ENCODE measurements at places on chromosomes 16 and 17. TPM values are rescaled to one million over a fixed set of nuclear protein-coding genes. Genes with fewer than 3 reads are reported as not detected.

DNA sequence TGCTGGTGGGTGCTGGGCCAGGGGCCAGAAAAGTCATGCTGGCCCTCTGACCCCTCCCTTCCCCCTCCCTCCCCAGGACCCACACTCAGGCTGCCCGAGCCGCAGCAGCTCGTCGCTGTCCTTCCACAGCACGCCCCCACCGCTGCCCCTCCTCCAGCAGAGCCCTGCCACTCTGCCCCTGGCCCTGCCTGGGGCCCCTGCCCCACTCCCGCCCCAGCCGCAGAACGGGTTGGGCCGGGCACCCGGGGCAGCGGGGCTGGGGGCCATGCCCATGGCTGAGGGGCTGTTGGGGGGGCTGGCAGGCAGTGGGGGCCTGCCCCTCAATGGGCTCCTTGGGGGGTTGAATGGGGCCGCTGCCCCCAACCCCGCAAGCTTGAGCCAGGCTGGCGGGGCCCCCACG lies 8.3 kb upstream of the CISD3 start:
- no peak for DNase-seq

- no peak for DNase-seq
These were observed 10.6 kb upstream of the SRCIN1 start for GRCh38 chr17:38616361-38616760.

- DNase-seq: no peak
These were observed 1.5 kb upstream of the DYNC1LI2 start for GRCh38 chr16:66752958-66753357.

- DNase-seq: no peak
These were observed 6.4 kb downstream of the ITGAL start for GRCh38 chr16:30478766-30479478.

DNA sequence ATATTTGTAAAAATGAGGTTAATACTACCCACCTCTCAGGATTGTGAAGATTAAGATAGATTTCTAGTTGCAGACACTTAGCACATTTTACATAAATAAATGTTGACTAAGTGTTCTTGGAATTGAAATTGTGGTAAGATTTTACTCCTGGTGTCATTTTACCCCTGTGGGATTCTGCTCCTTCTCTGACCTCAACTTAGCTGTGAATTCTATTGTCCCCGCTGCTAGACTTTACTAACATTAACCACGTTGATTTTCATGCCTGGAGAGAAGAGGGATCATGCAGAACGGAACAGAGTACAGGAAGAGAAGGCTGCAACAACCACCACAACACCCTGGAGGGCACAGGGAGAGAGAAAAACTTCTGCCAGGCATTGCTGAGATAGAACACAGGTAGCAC lies 2.1 kb upstream of the TOM1L1 start:
- DNase-seq: no peak

DNA sequence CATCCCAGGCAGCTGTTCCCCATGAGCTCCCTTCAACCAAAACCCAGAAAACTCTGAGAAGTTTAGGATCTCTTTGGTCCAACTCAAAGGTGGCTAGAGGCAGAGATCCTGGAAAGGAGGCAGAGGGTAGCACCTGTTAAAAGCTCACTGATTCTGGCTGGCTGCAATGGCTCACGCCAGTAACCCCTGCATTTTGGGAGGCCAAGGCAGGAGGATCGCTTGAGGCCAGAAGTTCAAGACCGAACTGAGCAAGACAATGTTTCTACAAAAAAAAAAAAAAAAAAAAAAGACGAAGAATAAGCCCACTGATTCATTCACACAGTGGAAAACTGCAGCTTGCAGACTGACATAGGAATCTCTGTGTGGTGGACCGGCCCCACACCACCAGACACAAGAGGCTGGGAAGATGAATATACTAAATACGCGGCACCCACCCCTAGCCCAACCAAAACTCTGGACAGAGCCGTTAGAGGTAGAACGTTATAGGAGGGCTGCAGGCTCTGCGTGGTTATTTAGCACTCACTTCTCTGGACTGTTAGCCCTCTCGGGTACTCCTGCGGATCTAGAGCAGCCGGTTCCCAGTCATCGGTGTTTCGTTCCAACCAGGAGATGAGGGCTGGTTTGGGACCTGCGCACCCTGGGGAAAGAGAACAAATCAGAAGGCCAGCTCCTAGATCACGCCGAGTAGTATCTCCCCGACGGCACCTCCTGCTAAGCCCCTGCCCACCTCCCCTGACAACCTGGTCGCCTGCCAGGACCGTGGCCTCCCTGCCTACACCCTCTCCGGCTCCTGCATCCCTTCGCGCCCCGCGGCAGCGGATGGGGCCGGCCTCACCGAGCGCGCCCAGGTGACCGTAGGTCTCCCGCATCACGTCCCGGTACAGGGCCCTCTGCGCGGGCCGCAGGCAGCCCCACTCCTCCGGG lies 925 bp downstream of the ZNF689 start:
- peak; percentile 60 for DNase-seq

GRCh38 chr16:48049847-48050246 lies 105.9 kb downstream of the ABCC12 start:
- no peak for DNase-seq

DNA sequence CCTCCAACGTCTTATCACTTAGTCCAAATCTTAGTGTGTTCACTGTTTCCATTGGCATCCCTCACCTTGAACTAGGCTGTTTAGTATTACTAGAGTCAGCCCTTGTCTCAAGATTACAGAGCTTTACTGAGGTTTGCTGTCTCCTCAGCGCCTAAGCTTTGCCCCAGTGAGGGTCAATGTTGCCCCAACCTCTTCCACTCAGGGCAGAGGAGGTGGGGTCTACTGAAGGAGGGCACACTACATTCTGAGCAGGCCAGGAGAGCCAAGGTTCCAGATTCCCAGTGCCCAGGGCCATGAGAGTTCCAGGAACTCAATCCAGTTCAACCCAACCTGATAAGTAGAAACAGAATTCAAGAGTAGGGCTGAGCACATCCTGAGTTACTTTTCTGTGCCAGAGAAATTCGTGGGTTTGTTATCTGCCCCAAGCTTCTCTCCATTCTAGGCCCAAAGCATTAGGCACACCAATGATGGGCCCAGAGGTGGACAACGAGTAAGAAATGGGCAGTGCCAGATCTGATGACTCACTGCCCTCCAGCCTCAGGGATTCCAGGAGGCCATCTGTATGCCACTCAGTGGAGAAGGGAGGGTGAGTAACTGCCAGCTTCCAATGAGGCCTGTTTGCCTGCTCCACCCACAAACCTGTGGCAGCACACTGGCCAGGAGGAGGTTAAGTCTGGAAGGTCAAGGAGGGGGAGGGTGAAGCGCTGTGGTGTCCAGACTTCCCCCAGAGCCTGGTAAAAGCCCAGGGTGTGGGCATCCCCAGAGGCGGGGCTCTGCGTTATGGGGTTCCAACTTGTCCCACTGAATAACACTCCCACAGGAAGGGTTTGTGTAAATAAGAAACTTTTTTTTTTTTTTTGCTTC lies 8.2 kb downstream of the TUBG2 start:
- peak; percentile 76 for DNase-seq

GRCh38 chr16:88939972-88940861 lies 36.8 kb downstream of the CBFA2T3 start:
- DNase-seq: no peak

- DNase-seq: no peak
These were observed 9.5 kb upstream of the CCL17 start for GRCh38 chr16:57395026-57395425.

DNA sequence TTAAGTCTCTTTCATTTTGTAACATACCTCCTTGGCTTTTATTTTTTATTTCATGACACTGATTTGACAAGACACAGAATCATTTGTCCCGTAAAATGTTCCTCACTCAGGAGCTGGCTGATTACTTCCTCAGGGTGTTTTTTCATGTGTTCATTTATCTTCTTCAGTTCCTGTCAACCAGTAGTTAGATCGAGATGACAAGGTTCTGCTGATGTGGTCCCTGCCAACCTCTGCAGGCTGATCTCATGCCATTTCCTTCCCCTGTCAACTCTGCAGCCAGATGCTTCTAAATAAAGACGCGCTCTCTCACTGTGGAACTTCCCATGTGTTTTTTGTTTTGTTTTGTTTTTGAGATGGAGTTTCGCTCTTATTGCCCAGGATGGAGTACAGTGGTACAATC lies 8.1 kb upstream of the CXCL16 start:
- no peak for DNase-seq

DNA sequence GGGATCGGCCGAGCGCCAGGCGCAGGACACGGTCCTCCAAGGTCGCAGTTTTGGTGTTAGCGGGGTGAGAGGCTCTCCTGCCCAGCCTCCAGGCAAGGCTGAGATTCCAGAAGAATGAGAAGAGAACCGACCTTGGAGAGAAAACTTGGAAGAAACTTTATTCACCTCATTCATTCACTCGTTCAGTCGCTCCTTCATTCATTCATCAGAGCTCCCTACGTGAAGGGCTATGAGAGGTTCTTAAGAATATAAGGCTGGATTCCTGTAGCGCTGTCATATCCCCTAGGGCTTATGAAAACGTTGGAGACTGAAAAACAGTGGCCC lies 991 bp upstream of the MYH10 start:
- DNase-seq: no peak

DNA sequence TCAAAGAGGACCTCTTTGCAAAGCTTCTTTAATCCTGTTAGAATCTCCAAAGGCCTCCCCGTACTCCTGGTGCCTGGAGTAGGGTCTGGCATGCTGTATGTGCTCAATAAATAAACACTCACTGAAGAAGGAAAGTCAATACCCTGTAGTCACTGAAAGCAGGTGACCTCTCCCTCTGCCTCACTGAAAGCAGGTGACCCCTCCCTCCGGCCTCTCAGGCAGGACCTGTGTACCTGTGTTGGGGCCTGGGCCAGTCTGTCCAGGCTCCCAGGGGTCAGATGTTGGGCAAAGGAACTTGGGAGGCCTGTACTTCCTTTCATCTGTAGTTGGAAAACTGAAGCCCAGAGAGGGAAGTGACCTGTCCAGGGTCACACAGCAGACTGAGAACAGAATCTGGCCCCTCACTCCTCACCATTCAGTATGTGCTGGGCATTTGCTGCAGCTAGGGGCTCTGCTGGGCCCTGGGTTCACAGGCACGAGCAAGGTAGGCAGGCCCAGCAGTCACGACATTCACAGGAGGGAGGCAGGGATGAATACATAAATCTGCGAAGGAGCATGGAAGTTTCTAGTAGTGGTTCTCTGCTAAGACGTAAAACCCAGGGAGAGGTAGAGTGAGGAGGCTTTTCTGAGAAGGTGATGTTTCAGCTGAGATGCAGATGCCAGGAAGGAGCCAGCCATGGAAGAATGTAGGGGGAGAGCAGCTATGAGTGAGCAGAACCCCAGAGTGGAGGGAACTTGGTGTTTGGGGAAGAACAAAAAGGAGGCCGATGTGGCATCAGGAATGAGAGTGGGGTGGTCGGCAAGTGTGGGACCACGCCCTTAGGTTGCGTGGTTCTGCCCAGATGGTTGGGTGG lies 64.0 kb downstream of the NKD1 start:
- no peak for DNase-seq

DNA sequence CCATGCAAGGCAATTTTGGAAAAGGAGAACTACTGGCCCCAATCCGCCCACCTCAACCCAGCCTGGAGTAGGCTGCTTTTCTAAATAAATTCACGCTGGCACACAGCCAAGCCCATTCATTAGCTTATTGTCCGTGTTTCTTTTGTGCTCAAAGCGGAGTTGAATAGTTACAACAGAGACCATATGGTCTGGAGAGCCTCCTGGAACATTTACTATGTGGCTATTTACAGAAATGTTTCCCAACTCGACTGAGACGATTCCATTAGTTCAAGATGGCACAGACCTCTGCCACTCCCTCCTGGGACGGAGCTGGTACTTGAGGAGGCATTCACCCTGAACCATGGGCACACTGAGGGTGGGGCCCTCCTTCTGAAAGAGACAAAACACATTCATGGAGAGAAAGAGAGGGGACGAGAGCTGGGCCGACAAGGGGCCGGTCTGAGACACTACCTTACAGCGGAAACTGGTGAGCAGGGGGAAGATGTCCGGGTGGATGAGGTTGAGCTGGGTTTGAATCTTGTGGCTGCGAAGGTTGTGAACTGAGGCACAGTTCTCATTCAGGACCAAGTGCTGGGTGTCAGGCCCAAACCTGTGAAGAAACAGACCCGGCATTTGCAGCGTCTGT lies 15.7 kb downstream of the ELAC2 start:
- no peak for DNase-seq

GRCh38 chr16:4467916-4468315 lies 6.5 kb downstream of the NMRAL1 start:
- DNase-seq: no peak

DNA sequence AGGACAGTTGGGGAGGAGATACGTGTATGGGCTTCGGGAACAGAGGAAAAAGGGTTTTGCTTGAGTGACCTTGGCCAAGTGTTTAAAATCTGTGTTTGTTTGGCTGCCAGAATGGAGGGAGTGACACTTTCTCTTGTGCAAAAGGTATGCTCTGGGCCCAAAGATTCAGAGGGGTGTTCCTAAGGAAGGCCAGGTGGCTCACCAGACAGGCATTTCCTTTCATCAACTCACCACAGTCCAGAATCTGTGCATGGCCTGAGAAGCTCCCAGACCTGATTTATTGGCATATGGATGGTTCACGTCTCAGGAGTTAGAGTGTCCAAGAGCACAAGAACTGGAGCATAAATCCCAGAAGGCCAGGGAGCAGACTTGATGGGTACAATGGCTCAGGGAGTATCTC lies 53.4 kb upstream of the NLK start:
- no peak for DNase-seq

The TAX1BP3 gene
- total RNA-seq: 195 TPM

The NIP7 gene
- 23.7 TPM for total RNA-seq

The KRTAP3-2 gene
- total RNA-seq: not detected

The GNAO1 gene
- 1.7 TPM for total RNA-seq

The CBX1 gene
- total RNA-seq: 53.0 TPM

The COPRS gene
- total RNA-seq: 21.5 TPM
